ENCODE measurements at places on chromosomes 6 and 20.

DNA sequence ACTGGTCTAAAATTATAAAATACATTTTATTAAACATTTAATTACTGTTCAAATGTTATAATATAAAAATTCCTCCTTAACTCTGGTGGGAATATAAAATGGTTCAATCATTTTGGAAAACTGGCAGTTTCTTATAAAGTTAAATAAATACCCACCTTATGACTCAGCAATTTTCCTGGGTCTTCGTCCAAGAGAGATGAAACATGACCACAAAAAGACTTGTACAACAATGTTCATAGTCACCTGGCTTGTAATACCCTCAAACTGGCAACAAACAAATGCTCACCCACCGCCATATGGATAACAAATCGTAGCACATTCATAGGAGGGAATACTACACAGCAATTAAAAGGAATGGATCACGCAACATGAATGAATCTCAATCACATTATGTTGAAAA lies 66.0 kb upstream of the RIN2 start:
- DNase-seq: no peak

DNA sequence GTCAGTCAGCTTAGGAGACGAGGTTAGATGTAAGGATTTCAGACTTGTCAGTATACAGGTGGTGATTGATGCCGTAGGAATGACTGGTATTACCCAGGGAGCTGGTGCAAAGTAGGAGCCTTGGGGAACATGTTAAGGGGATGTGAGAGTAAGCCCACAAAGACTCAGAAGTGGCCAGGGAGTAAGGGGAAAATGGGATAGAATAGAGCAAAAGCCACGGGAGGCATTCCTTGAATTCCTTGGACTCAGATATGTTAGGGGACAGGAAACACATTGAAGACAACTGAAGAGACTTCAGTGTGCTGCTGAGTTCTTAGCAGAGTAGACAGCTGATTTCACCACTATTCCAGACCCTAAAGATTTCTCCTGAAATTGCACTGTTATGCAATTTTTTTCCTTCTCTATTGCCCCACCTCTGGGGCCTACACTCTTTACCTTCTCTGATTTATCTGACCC lies 1.2 kb upstream of the ACAT2 start:
- DNase-seq: no peak

GRCh38 chr20:61723529-61724257 lies 342.0 kb downstream of the TAF4 start:
- no peak for DNase-seq

DNA sequence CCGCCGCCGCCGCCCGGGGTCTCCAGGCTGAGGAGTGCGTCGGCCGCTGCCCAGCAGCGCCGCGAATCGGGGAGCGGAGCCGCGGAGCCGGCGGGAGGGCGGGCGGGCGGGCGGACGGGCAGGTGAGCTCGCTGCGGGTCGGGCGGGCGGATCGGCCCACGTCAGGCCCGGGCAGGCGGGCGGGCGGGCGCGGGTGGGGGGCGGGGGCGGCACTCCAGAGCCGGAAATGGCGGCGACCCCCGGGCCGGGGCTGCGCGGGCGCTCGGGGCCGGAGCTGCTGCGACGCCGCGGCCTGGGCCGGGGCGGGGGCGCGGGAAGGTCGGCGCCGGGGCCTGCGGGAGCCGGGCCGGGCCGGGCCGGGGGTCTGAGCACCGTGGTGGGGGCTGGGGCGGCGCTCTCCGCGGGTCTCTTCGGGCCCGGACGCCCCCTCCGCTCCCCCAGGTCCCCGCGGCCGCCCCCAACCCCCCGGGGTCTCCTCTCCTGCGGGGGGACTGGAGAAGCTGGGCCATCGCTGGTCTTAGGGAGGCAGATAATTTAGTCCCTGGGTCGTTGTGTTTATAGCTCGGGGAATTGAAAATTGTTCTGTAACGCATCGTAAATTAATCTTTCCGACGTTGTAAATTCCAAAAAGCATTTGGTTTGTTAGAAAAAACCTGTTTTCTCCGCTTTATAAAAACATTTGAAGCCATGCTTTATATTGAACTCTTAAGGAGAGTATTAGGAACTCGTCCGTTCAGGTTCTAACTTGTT lies 451 bp downstream of the DNAJC5 start:
- no peak for DNase-seq

- peak; percentile 48 for DNase-seq
These were observed 623 bp upstream of the SNX9 start for GRCh38 chr6:157822245-157823000.

GRCh38 chr20:15889061-15889460 lies 684.2 kb downstream of the KIF16B start:
- no peak for DNase-seq

- no peak for DNase-seq
These were observed 40.2 kb downstream of the RALY start for GRCh38 chr20:34033903-34034302.

DNA sequence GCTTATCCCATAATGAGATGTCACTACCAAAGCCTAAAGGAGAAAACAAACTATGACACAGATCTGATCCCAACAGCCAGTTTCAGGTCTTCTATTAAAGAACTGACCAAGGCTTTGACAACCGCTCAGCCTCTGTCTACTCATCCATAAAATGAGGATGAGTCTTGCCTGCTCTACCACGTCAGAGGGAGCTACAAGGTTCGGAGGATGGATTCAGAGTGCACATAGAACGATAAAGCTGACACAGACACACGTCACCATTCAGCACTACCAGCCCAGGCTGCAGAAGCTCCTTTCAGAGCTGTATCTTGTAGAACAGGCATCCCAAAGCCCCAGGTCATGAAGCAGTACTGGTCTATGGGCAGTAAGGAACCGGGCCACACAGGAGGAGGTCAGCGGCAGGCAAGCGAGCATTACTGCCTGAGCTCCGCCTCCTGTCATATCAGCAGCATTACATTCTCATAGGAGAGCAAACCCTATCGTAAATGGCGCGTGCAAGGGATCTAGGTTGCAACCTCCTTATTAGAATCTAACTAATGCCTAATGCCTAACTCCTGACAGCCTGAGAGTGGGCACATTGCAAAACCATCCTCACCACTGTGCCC lies 25.1 kb downstream of the KIF16B start:
- DNase-seq: no peak

DNA sequence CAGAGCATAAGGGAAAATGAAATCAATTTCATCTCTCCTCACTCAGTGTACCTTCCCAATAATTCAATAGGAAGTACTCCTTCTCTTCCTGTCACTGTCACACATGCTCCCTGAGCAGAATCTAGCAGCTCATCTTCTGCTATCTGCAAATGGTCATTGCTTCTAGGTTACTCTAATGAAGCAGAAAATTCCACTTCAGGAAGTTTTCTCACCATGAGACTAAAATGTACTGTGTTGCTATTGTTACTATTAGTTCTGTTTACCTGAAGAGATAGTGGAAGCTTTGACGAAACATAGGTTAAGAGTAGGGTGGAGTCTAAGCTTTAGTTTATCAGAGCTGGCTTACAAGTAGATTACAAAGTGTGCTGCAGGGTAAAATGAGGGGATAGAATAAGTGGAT lies 52.8 kb downstream of the RFX6 start:
- DNase-seq: no peak

GRCh38 chr20:50230184-50230583 lies 39.6 kb downstream of the CEBPB start:
- no peak for DNase-seq

DNA sequence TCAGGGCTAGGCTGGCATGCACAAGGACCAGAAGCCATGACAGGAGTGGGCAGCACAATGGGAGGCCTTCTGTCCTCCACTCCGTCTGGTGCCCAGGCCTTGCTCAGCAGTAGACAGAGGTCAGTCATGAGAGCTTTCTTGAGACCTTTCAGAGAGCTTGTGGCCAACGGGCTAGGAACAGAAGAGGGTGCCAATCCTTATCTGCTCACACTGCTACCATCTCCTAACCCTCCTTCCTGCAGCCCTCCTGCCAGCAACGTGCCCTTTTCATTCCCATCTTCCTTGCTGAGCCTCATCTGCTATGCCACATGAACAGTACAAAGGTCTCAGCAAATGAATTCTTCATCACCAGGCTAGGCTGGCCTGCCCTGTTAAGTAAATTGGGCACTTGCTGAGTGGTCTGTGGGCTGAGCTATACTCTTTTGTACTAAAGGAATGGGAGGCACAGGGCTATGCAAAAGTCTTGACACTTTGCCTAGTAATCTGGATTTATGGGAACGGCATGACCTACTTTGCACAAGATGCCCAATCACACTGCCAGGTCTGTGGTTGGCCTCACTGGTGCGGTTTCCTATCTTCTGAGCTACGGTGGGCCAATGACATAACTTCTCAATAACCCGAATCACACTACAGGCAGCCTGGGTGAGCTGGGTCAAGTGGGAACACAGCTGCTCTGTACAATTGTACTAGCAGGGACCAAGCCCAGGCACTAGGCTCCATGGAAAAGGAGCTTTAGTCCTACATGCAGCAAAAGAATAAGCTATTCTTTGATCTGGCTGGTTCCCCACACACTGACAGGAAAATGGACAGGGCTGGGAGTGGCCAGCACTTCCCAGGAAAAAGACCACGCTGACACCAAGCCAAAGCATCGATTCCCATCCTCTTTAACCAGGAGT lies 47.8 kb downstream of the ELOVL5 start:
- DNase-seq: no peak

DNA sequence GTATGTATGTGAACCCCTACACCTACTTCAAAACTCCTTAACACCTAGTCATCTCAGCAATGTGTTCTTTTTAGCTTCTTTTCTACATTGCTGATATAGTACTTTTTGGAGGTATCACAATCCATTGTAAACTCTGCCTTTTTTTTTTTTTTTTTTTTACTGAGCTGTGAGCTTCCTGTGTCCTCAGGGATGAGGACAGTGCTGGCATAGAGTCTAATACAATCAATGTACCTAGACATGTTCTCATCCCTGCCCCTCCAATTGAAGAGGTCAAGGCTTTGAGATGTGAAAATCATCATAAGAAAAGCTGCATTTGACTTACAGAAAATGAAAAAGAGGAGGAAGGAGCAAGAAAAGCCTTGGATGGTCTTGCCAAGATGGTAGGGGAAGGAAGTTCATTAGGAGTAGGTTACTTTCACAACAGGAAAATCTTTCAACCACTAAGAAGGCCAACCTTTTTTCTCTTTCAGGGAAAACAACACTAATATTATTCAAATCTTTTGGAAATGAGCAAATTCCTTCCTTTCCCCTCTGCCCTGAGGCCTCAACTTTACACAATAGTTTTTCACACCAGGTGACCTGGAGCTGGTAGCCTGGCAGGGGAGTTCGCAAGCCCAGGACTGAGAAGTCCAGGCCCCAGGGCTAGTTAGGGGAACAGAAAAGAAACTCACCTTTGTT lies 2.8 kb upstream of the JARID2 start:
- no peak for DNase-seq

DNA sequence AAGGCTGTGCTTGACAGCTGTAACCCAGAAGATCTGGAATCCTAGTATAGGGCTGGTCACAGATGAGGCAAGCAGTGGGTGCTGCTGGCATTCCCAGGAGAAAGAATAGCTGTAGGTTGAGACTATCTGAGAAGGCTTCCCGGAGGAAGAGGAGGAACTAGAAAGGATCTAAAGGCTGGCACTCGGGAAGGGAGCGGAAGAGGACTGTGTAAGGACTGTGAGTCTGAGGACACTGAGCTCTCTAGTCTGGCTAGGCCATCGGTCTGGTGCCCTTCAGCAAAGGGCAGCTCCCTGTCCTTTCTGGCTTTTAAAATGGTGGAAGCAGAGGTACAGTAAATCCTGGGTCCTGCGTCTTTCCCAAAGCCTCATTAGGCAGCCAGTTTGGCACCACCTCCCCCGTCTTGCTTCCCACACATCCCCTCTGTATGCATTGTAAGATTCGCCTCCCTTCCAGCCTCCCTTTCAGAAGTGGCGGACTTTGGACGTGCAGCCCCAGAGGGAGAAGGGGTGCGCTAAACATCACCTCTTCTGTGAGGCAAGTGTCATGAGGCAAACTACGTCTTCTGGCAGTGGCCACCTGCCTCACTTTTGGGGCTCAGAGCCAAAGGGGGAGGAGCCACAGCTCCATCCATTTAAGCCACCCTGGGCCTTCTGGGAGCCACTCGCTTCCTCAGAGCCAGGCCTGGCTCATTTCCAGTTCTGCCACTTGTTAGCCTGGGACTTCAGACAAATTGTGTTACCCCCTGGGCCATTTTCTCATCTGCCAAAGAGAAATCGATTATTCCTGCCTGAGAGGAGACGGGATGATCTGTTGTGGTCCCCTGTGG lies 8.6 kb downstream of the SNPH start:
- no peak for DNase-seq

GRCh38 chr6:122102026-122102425 lies 297.4 kb upstream of the HSF2 start:
- no peak for DNase-seq

- DNase-seq: no peak
These were observed 69.0 kb upstream of the UST start for GRCh38 chr6:148677594-148678476.

GRCh38 chr20:58173091-58173490 lies 55.4 kb downstream of the ANKRD60 start:
- DNase-seq: no peak
